ENCODE measurements at places on chromosomes 7 and 10. TPM values are rescaled to one million over a fixed set of nuclear protein-coding genes. Genes with fewer than 3 reads are reported as not detected.

DNA sequence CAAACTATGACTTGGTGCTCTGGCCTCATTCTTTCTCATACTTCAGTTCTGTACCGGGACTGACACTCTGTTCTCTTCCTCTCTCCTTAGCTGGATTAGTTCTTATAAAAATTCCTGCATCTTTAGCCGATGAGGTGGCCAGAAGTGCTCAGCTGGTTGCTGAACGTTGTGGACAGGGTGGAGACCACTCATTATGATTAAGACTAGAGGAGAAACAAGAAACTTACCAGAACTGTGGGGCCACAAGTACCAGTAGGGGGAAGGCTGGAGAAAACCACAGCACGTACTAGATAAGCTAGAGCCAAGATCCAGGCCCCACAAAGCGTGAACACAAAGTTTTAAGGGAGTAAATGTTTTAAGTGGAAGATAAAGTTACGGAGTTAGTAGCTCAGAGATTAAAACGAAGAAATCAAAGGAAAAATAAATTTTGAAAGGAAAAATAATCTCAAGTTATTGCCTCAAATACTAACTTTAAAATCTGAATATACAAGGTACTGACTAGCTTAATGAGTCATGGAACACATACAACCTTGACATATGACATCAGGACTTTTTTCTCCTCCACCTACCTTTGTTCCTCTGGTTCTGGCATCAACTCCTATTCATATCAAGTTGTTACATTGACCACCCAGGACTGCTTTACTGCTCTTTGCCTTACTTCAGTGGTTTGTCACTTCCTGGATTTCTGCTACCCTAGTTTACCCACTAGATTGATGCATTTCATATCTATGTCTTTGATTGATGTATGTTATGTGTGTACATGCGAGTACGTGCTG is 469.0 kb downstream of the TFEC start:
- H3K27me3 ChIP-seq, result no peaks in the 10 kb centered on the region
- H3K27ac ChIP-seq, result no peak overlapping the region
- H3K36me3 ChIP-seq, result no peaks in the 10 kb centered on the region
- H3K4me1 ChIP-seq, result no peaks in the 10 kb centered on the region
- no peak overlapping the region for H3K4me3 ChIP-seq
- DNase-seq, result no peak

GRCh38 chr7:151424799-151425198 is 15.0 kb upstream of the WDR86 start:
- H3K36me3 ChIP-seq, result no peaks in the 10 kb centered on the region
- no peak for DNase-seq
- no peak overlapping the region for H3K27ac ChIP-seq

Gene MTERF1
- total RNA-seq, result 3.8 TPM

GRCh38 chr10:90007226-90007625 is 305.8 kb downstream of the KIF20B start:
- H3K4me3 ChIP-seq, result no peak overlapping the region
- H3K36me3 ChIP-seq, result no peaks in the 10 kb centered on the region
- no peaks in the 10 kb centered on the region for H3K27me3 ChIP-seq
- H3K27ac ChIP-seq, result no peak overlapping the region
- H3K4me1 ChIP-seq, result no peaks in the 10 kb centered on the region

- no peak for DNase-seq
- H3K4me1 ChIP-seq, result peaks cover 4% of the 10 kb centered on the region
- no peak overlapping the region for H3K27ac ChIP-seq
- no peaks in the 10 kb centered on the region for H3K36me3 ChIP-seq
- H3K4me3 ChIP-seq, result no peak overlapping the region
Measured at GRCh38 chr7:144830024-144830785, 5.6 kb downstream of the TPK1 start.

DNA sequence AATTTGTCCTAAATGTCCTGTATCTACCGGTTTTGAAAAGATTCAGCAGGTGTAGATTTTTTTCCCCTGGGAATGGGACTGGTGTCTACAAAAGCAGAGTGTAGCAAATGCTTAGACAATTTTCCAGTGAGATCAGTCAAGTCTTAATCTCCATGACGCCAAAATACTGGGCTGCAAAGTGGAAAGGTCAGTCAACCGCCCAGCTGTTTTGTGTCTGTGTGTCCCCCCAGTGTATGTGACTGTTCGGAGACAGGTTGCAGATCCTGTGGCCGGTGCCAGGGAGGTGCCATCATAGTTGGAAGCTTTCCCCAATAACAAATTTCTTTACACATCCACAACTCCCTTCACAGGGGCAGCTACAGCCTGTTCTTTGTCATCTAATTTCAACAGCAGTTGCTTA is 263.8 kb downstream of the ARHGAP12 start:
- DNase-seq, result no peak
- no peaks in the 10 kb centered on the region for H3K27me3 ChIP-seq
- no peaks in the 10 kb centered on the region for H3K4me1 ChIP-seq
- H3K4me3 ChIP-seq, result no peak overlapping the region

GRCh38 chr10:116183733-116184511 is 89.1 kb downstream of the GFRA1 start:
- no peak overlapping the region for H3K4me3 ChIP-seq
- H3K4me1 ChIP-seq, result no peaks in the 10 kb centered on the region
- DNase-seq, result no peak
- no peaks in the 10 kb centered on the region for H3K36me3 ChIP-seq
- no peaks in the 10 kb centered on the region for H3K27me3 ChIP-seq

Gene SAMD9L
- total RNA-seq, result 1.7 TPM

- no peak for DNase-seq
- no peaks in the 10 kb centered on the region for H3K4me1 ChIP-seq
- H3K4me3 ChIP-seq, result no peak overlapping the region
Measured at GRCh38 chr7:84200859-84201258, 6.3 kb upstream of the SEMA3A start.

- H3K4me3 ChIP-seq, result no peak overlapping the region
- H3K27me3 ChIP-seq, result no peaks in the 10 kb centered on the region
- peaks cover 23% of the 10 kb centered on the region for H3K36me3 ChIP-seq
- H3K4me1 ChIP-seq, result no peaks in the 10 kb centered on the region
Measured at GRCh38 chr7:261341-262250, 28.4 kb upstream of the FOXL3 start.

DNA sequence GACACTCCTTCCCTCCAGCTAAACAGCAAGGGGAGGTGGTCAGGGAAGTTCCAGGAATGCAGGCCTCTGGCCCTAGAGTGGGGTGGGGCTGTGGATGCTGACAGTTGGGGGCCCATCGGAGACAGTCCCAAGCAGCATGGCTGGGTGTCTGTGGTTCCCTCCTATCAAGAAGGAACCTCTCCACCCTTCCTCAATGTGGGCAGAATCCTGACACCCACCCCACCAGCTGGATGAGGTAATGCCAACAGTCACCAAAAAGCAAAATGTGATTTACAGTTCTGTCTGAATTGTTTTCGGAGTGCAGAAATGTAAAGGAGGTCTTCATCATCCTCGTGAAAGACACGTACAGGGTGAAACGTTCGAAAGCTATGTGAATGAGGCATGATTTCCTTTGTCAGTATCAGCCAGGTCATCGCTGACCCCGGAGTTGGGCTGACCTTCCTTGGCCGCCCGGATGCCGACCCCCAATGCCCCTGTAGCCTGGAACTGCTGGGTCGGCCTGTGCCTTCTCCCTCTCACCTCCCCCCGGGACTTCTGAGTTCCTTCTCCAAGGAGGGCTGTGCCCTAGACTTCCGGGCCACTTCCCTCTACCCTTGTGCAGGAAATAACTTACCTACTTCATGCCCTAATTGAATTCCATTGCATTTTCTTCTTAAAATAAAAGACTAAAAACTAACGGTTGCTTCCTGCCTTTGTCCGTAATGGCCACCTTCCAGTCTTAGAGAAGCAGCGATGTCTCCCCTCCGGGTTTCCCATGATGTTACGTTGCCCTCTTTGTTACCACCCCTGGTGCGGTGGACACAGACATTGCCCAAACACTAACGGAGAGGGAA is 24.5 kb downstream of the FOXK1 start:
- peak; percentile 25 for DNase-seq
- no peak overlapping the region for H3K4me3 ChIP-seq
- no peaks in the 10 kb centered on the region for H3K27me3 ChIP-seq
- no peak overlapping the region for H3K27ac ChIP-seq

DNA sequence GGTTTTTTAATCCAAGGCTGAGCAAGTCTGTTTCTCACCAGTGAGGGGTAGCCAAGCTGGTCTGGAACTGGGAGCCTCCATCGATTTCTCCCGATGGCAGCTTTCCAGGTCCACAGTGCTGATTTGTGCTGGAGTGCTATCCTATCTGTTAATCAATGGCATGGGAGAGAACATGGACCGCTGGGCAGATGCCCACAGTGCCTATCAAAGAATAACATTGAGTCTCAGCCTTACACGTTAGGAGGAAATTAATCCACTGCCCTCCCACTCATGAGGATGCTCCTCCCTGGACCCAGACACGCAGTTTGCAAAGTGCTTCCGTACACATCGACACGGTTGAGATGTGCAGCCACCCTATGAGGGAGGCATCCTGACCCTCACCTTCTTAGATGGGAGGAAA is 36.0 kb upstream of the CUX1 start:
- no peak overlapping the region for H3K27ac ChIP-seq
- H3K27me3 ChIP-seq, result no peaks in the 10 kb centered on the region
- no peaks in the 10 kb centered on the region for H3K4me1 ChIP-seq
- H3K36me3 ChIP-seq, result no peaks in the 10 kb centered on the region
- DNase-seq, result peak; percentile 36

DNA sequence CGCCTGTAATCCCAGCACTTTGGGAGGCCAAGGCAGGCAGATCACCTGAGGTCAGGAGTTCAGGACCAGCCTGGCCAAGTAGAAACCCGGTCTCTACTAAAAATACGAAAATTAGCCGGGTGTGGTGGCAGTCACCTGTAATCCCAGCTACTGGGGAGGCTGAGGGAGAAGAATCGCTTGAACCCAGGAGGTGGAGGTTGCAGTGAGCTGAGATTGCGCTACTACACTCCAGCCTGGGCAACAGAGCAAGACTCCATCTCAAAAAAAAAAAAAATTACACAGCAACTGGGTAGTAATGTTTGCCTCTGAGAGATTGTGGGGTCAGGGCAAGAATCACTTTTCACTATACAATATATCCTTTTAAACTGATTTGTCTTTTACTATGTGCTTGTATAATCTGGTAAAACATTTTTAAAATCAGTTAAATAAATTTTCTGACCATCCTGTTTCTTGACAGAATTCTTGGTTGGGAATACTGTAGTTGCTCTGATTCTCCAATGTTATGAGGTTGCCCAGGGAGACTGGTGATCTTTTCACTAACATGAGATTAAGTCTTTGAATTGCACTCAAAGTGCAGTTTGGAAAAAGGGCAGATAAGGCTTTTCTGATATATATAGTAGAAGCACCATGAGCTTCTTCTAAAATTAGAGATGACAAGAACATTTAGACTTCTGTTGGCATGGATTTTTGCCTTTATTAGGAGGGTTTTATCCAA is 1.5 kb downstream of the ENTPD7 start:
- H3K4me1 ChIP-seq, result peaks cover 7% of the 10 kb centered on the region
- H3K4me3 ChIP-seq, result no peak overlapping the region
- no peaks in the 10 kb centered on the region for H3K27me3 ChIP-seq
- no peaks in the 10 kb centered on the region for H3K36me3 ChIP-seq
- DNase-seq, result no peak

Gene IQUB
- 0.41 TPM for total RNA-seq

GRCh38 chr7:25148772-25149575 is 23.9 kb upstream of the CYCS start:
- no peaks in the 10 kb centered on the region for H3K4me1 ChIP-seq
- H3K27ac ChIP-seq, result no peak overlapping the region
- H3K4me3 ChIP-seq, result no peak overlapping the region
- H3K27me3 ChIP-seq, result no peaks in the 10 kb centered on the region
- H3K36me3 ChIP-seq, result no peaks in the 10 kb centered on the region
- no peak for DNase-seq

GRCh38 chr10:101467286-101467770 is 113.4 kb downstream of the BTRC start:
- peaks cover 4% of the 10 kb centered on the region for H3K4me1 ChIP-seq
- DNase-seq, result peak; percentile 33
- H3K4me3 ChIP-seq, result no peak overlapping the region
- H3K27me3 ChIP-seq, result no peaks in the 10 kb centered on the region
- H3K27ac ChIP-seq, result no peak overlapping the region
- H3K36me3 ChIP-seq, result no peaks in the 10 kb centered on the region

Gene CNPY1
- not detected for total RNA-seq
